ENCODE measurements at places on chromosomes 16 and 17.

- DNase-seq = no peak
These were observed 50.8 kb upstream of the JPH3 start for GRCh38 chr16:87551487-87551886.

DNA sequence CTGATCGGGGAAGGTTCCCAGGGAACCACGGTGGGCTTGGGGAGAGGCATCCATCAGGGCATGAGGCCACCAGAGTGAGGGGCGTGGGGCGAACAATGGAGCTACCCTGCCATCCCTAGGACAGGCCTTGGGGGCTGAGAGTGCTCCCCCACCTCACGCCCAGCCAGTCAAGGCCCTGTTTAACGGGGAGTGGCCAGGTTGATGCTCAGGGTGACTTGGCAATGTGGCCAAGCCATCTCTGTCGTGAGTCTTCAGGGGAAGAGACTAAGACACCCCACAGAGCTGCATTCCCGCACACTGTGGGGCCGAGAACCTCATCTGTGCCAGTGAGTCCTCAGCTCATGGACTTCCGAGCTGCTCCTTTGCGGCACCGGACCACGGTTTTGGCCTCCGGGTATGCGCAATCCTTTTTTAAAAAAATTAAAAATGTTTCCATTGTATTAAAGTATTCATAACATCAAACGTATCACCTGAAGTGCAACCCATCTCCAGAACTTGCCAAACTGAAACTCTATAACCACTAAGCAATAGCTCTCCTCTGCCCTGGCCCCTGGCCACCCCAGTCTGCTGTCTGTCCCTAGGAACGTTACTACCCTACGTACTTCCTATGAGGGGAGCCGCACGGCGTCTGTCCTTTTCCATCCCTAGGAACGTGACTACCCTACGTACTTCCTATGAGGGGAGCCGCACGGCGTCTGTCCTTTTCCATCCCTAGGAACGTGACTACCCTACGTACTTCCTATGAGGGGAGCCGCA lies 71.8 kb upstream of the DOC2B start:
- peak; percentile 56 for DNase-seq

GRCh38 chr17:63496177-63496576 lies 19.3 kb downstream of the ACE start:
- no peak for DNase-seq

DNA sequence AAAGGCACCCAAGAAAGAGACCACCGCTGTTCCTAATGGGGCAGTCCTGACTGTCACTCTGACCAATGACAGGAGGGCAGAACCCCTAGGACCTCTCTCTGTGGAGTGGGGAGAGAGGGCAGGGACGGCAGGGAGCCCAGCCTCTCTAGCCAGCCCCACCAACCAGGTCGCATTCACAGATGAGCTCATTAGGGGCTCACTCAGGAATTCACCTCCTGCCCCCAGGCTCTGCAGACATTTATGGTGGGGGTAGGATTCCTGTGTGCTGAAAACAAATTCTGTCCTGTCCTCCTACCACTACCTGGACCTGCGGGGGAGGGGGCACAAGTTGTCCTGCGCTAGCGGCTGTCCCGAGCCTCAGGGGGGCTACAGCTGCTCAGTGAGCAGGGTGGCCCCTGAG lies 27.7 kb upstream of the GPRC5C start:
- DNase-seq = no peak

GRCh38 chr17:3897731-3898130 lies 4.9 kb upstream of the CAMKK1 start:
- DNase-seq = no peak

DNA sequence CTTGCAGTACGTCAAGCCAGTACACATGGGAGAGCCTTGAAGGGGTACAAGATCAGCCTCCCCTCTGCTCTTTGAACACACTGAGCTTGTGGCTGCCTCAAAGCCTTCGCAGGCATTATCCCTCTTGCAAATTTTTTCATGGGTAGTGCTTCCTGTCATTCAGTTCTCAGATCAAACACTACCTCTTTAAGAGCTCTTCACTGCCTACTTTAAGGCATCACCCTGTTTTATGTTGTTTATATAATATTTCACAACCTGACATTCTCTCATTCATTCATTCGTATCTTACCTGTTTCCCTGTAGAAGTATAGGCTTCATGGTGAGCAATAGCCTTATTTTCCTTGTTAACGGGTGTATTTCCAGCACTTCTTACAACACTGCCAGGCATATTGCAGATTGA lies 269.1 kb downstream of the CDH13 start:
- DNase-seq = no peak

DNA sequence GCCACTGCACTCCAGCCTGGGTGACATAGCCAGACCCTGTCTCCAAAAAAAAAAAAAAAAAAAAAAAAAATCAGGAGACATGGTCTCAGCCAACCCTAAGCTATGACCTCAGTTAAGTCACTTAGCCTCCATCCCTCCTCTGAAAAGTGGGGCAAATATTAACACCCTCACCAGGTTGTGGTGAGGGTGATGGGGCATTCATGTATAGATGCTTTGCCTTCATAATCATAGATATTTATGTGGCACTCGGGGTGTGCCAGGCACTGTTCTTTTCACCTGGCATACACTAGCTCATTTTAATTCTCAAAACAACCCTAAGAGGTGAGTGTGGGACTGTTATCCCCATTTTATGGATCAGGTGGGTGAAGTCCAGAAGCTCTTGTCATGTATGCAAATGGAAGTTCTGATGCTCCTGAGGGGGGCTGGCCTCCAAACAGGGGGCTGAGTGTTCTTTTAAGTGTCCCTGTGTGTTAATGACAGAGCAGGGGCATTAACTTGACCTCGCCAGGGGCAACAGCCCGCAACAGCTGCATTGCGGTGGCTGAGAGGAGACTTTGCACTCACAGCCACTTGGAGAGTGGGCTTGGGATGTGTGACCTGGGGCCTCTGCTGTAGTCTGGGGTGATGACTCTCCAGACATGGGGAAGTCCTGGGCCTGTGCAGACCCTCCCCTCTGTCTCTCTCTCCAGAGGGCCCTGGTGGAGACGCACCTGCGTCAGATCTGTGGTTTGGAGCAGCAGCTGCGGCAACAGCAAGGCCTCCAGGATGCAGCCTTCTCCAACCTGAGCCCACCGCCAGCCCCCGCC lies 4.1 kb downstream of the TBKBP1 start:
- DNase-seq = no peak
